ENCODE measurements at places on chromosomes 3 and 15. TPM values are rescaled to one million over a fixed set of nuclear protein-coding genes. Genes with fewer than 3 reads are reported as not detected.

DNA sequence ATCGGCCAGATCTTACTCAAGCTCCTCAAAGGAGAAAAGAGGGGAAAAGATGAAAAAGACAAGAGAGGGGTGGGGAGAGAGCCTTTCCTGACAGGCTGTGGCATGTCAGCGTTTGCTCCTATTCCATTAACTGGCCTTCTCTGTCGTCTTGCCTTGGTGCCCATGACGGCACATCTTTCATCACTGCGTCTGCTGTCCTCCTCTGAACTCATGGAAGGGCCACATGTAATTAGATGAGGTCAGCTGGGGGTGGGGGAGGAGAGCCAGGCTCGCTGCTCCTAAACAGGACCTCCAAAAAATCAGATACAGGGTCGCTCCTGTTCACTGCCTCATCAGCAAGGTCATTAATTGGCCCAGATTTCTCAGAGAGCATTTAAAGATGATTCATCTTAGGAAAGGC is 49.7 kb downstream of the LRTM1 start:
- DNase-seq, result no peak
- no peak overlapping the region for H3K27ac ChIP-seq
- H3K27me3 ChIP-seq, result no peaks in the 10 kb centered on the region
- no peaks in the 10 kb centered on the region for H3K4me1 ChIP-seq
- no peak overlapping the region for H3K4me3 ChIP-seq
- no peaks in the 10 kb centered on the region for H3K36me3 ChIP-seq

Gene NUSAP1
- total RNA-seq, result 139 TPM

DNA sequence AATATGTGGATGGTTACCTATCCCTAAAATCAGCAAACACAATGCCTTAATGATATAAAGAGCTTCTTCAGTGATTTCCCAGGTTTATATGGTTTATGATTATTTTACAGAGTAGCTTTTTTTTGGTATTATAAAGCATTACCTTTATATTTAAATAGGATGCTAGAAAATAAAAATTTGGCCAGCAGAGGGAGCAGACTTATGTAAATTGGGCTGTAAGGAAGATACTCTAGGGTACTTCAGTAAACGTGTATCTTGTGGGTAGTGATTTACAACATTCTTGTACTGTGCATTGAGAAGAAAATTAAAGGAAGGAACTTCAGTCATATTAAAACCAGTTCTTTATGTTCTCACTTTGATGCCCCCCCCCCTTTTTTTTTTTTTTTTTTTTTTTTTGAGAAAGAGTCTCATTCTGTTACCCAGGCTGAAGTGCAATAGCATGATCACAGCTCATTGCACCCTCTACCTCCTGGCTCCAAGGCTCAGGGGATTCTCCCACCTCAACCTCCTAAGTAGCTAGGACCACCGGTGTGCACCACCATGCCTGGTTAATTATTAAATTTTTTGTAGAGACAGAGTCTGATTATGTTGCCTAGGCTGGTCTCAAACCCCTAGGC is 167.9 kb downstream of the BBX start:
- H3K4me3 ChIP-seq, result no peak overlapping the region
- no peak for DNase-seq
- H3K36me3 ChIP-seq, result no peaks in the 10 kb centered on the region
- no peaks in the 10 kb centered on the region for H3K27me3 ChIP-seq

GRCh38 chr3:9172851-9173321 is 76.6 kb downstream of the SRGAP3 start:
- no peaks in the 10 kb centered on the region for H3K27me3 ChIP-seq
- DNase-seq, result no peak
- no peak overlapping the region for H3K27ac ChIP-seq
- no peak overlapping the region for H3K4me3 ChIP-seq
- H3K4me1 ChIP-seq, result peaks cover 40% of the 10 kb centered on the region

DNA sequence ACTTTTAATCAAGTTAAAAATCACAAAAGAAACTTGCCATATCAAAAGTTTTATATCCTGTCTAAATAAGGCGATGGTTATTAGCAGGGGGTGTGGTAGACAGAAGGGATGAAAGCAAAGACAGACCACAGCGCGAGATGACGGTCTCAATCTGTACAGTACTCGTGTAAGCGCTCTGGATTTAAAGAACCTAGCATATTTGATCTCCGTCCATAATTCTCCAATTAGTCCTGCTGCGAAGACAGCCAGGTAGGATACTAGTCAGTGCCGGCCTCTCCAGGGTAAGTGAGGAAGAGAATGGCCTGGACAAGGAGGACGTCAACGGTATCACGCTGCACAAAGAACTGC is 701 bp downstream of the SGO1 start:
- H3K36me3 ChIP-seq, result peaks cover 24% of the 10 kb centered on the region
- no peaks in the 10 kb centered on the region for H3K27me3 ChIP-seq
- peaks cover 8% of the 10 kb centered on the region for H3K4me1 ChIP-seq

Gene SERPINI1
- 0.71 TPM for total RNA-seq

- no peak overlapping the region for H3K4me3 ChIP-seq
- H3K27ac ChIP-seq, result no peak overlapping the region
- H3K4me1 ChIP-seq, result no peaks in the 10 kb centered on the region
- H3K27me3 ChIP-seq, result no peaks in the 10 kb centered on the region
- H3K36me3 ChIP-seq, result no peaks in the 10 kb centered on the region
Observed at GRCh38 chr15:36392676-36393266, 186.7 kb upstream of the CDIN1 start.

- no peaks in the 10 kb centered on the region for H3K36me3 ChIP-seq
- no peak for DNase-seq
- no peak overlapping the region for H3K27ac ChIP-seq
- no peaks in the 10 kb centered on the region for H3K4me1 ChIP-seq
- no peak overlapping the region for H3K4me3 ChIP-seq
- H3K27me3 ChIP-seq, result peaks cover 19% of the 10 kb centered on the region
Observed at GRCh38 chr15:88745065-88745464, 58.2 kb upstream of the ACAN start.

Gene PDZRN3
- not detected for total RNA-seq

DNA sequence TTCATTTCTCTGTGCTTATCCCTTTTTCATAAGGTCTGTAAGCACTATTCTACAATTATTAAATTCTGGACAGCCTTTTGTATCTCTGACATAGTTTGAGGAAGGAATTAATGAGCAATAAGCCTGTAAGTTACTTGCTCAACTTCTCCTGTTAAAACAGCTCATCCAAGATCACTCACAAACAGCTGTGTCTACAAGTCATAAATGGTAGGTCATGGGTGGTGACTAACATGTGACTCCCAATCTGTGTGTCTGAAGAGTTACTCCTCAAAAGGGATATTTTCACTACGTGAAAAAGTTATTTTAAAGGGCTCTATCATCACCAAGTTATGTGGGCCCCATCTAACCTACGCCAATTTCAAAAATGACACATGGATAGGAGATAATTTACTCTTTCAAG is 145.2 kb upstream of the CBLB start:
- peaks cover 45% of the 10 kb centered on the region for H3K4me1 ChIP-seq
- H3K27me3 ChIP-seq, result no peaks in the 10 kb centered on the region
- H3K27ac ChIP-seq, result peak overlapping the region; percentile 5
- peaks cover 45% of the 10 kb centered on the region for H3K36me3 ChIP-seq
- no peak overlapping the region for H3K4me3 ChIP-seq
- DNase-seq, result no peak

Gene SLC2A2
- total RNA-seq, result not detected

- no peak for DNase-seq
- H3K4me3 ChIP-seq, result no peak overlapping the region
Observed at GRCh38 chr15:96170979-96171739, 159.3 kb upstream of the NR2F2 start.

Gene INTS14
- total RNA-seq, result 45.4 TPM

- H3K27ac ChIP-seq, result no peak overlapping the region
- H3K4me3 ChIP-seq, result no peak overlapping the region
- peaks cover 2% of the 10 kb centered on the region for H3K36me3 ChIP-seq
- DNase-seq, result no peak
- H3K27me3 ChIP-seq, result no peaks in the 10 kb centered on the region
- H3K4me1 ChIP-seq, result peaks cover 1% of the 10 kb centered on the region
Observed at GRCh38 chr3:105899516-105899915, 30.7 kb upstream of the CBLB start.

DNA sequence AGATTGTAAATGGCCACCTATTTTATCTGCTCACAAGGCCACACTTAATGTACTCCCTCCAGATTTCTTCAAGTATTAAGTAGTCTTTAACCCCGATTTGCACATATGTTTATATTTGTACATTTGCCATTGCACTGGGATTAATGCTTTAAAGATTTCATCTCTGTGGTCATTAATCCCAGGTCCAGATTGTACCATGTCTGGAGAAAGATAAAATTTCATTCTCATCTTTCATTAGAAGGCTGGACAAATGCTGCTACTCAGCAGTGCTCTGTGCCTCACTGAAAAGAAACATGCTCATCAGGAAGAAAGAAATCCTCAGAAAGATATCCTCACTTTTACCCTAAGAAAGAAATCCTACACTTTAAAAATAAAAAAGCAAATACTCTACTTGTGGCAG is 62.5 kb upstream of the LRRC3B start:
- no peak overlapping the region for H3K27ac ChIP-seq
- DNase-seq, result no peak
- H3K4me3 ChIP-seq, result no peak overlapping the region

- H3K27me3 ChIP-seq, result no peaks in the 10 kb centered on the region
- no peaks in the 10 kb centered on the region for H3K36me3 ChIP-seq
- no peaks in the 10 kb centered on the region for H3K4me1 ChIP-seq
- no peak overlapping the region for H3K27ac ChIP-seq
- H3K4me3 ChIP-seq, result no peak overlapping the region
Observed at GRCh38 chr3:167146911-167147310, 233.2 kb downstream of the ZBBX start.

DNA sequence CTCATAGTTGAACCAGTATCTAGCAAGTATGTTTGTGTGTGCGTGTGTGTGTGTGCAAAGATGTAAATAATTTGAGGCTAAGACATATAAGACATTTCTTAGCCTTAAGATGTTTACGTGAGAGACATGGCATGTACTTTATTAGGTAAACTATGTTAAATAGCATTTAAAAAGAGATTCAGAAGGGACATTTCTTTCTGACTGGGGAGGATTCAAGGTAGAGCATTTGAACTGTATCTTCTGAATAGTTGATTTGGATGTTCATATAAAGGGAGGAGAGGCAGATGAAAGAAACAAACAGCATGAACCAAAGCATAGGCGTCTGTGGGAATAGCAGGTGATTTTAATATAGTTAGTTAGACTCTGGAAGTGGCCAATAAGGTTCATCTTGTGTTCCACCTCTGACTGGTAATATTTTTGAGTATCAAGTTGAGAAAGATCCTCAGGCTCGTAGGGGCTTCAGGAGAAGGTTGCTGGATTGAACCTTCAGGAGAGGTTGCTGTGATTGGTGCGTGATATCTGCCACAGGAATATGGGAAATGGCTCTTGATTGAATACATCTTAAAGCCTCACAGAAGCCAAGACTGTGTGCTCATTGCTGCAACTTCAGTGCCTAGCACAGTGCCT is 12.6 kb downstream of the NFKBIZ start:
- H3K27me3 ChIP-seq, result no peaks in the 10 kb centered on the region
- H3K36me3 ChIP-seq, result peaks cover 57% of the 10 kb centered on the region
- no peak overlapping the region for H3K4me3 ChIP-seq
- DNase-seq, result no peak
- peak overlapping the region; percentile 72 for H3K27ac ChIP-seq
- H3K4me1 ChIP-seq, result peaks cover 47% of the 10 kb centered on the region

GRCh38 chr3:27628026-27628750 is 93.9 kb downstream of the EOMES start:
- peak overlapping the region; percentile 36 for H3K27ac ChIP-seq
- H3K27me3 ChIP-seq, result no peaks in the 10 kb centered on the region
- DNase-seq, result no peak
- peaks cover 68% of the 10 kb centered on the region for H3K4me1 ChIP-seq
- H3K4me3 ChIP-seq, result no peak overlapping the region
- H3K36me3 ChIP-seq, result no peaks in the 10 kb centered on the region

DNA sequence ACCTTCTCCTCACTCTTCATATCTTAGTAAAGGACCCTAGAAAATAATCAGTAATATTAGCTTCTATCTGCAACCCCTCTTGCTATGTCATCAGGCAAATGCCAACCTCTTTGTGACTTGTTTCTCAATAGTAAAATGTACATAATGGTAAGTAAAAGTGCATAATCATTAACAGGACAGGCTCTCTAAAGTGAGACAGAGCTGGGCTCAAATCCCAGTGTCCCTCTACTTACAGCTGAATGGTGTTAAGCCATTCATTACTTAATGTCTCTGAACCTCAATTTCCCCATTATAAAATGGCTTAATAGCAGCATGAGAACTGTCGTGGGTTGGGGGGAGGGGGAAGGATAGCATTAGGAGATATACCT is 62.6 kb upstream of the ATP11B start:
- H3K4me1 ChIP-seq, result peaks cover 15% of the 10 kb centered on the region
- no peak overlapping the region for H3K4me3 ChIP-seq
- H3K36me3 ChIP-seq, result no peaks in the 10 kb centered on the region
- DNase-seq, result no peak
- no peak overlapping the region for H3K27ac ChIP-seq

Gene CLDN18
- total RNA-seq, result not detected

All from activated T-helper 2 cell treated with anti-CD3 and anti-CD28 coated beads, Interferon-gamma antibody, Interleukin-2, Interleukin-4, amounts not matched to agents 10 μg/mL and 5 μg/mL and 100 μg/mL, durations not matched to agents 14 hours and 24 hours and 36 hours (primary cell).